NCI-H2107 (cell line): ENCODE measurements at places on chromosomes 2 and 18.

DNA sequence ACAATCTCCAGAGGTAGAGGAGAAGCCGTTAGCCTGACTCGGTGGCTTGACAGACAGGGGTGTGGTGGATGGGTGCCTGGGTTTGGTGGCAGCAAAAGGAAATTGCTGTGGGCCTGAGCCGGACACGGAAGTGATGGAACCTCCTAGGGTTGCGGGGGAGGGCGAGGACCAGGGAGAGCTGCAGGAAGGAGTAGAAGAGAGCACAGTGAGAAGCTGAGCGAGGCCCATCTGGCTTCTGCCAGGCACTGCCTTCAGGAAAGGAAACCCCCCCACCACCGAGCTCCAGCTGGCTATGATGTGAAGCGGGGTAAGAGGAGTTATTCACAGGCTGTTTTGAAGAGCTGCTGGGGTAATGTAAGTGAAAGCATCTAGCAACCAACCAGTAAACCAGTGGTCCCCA is 134.6 kb downstream of the TSN start:
- no peak for DNase-seq

GRCh38 chr2:230985519-230986231 is 10.2 kb upstream of the SPATA3 start:
- DNase-seq: no peak

- no peak for DNase-seq
These were observed 113.5 kb upstream of the LDLRAD4 start for GRCh38 chr18:13105059-13105458.

DNA sequence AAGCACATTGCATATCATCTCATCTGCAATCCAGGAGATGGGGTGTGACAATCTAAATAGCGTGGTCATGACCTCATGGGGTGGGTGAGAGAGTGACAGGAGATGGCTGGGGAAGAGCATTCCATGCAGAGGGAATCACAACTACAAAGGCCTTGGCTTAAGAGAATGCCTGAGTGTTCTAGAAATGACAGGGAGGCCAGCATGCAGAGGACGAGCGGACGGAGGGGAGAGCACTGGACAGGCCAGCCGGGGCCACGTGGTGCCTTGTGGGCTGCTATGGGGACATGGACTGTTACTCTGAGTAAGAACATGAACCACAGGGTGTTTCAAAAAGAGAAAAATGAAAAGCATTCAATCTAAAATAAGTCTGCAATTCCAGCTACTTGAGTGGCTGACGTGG is 117.9 kb upstream of the ODC1 start:
- no peak for DNase-seq

DNA sequence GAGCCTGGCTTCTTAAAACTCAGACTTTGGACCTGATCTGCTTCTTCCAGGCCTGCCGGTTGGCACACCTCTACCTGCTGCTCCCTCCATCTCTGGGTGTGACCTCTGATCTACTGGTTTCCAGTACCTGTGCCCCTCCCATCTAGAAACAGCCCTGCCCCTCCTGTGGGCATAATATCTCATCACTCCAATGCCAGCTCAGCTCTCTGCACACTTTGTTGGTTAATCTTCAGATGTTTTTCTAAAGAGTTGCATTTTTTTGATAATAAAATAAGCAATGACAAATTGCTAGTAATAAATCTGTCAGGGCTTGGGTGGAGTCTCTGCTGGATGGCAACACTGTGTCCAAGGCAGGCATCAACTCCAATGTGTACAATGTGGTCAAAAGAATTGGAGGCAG is 89.6 kb upstream of the PPP1CB start:
- no peak for DNase-seq
